ENCODE measurements at places on chromosomes 2 and 18. TPM values are rescaled to one million over a fixed set of nuclear protein-coding genes. Genes with fewer than 3 reads are reported as not detected.
A peak's percentile ranks its signal among the peaks of the same experiment; 100 is the strongest.

The COL4A4 gene
- 0.11 TPM for total RNA-seq

DNA sequence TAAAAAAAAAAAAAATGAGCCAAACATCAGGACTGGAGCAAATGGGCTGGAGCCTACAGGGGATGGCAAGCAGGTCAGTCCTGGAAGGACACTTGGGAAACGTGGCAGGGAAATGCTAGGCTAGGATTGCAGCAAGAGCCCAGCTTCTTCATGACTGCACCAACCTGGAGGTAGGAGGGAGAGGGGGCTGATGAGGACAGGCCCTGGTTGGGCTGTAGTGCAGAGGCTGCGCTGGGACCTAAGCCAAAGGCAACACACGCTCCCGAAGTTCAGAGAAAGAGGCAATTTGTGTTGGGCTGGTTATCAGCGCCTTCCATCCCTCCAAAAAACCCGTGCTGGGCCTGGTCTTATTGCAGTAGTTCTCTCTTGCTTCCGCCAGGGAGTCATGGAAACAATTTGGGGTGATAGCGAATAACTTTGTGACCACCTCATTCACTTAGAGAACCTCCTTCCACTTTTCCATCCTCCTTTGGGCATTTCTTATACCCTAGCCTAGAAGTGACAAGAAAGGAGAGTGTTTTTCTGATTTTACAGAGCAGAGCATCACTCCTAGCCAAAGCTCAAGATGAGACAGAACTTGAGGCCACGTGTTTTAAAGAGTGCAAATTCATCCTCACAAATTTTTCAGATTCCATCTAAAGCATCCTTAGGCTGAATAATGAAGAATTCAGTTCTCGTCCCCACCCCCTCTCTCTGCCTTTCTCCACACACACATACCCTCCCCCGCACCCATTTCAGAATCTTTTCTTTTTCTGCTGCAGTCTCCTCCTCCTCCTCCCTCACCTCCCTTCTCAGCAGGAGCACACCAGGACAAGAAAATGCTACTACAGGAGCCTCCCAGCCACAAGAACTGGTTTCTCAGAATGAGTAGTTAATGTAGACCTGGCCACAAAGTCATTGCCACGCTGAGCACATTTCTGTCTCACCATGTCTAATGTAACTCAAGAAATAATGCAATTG is 82.5 kb upstream of the STPG4 start:
- H3K36me3 ChIP-seq: no peaks in the 10 kb centered on the region
- H3K4me1 ChIP-seq: peaks cover 47% of the 10 kb centered on the region
- H3K4me3 ChIP-seq: no peak overlapping the region
- H3K27me3 ChIP-seq: peaks cover 16% of the 10 kb centered on the region

GRCh38 chr2:54189539-54189938 is 66.5 kb downstream of the TSPYL6 start:
- no peak for DNase-seq
- no peaks in the 10 kb centered on the region for H3K36me3 ChIP-seq
- H3K27me3 ChIP-seq: no peaks in the 10 kb centered on the region
- H3K4me3 ChIP-seq: no peak overlapping the region

DNA sequence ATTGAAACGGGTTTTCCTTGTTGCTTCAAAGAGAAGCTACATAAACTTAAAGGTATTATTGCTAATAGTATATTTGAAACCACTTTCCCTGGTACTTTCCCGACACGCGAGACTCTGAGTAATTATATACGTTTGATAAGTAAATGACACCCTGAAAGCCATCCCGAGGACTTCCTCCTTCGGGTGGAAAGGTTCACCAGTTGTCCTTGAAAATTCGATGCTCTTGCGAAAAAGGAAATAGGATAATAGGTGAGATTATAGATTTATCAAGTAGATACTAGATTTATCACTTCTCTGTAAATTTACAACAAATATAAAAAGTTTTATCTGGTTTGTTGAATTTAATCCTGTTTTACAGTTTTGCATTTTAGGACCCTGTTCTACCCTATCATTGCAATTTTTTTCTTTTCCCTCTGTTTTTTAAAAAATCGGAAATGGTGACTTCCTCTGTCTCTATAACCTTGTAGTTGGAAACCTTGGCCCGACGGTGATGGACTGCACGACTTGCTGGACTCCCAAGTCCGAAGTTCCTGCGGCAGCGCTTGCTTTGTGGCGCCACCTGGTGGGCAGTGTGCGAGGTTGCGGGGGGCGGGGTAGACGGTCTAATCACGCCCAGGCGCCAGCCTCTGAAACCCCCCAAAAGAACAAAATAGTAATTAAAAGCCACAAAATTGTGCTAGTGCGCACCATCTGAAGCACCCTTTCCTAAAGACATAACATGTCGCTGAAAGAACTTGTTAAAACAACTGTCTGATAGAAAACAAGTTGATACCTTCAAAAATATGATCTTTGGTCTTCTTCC is 972 bp upstream of the DLX2 start:
- H3K4me1 ChIP-seq: peaks cover 42% of the 10 kb centered on the region
- peak overlapping the region; percentile 15 for H3K27ac ChIP-seq
- H3K27me3 ChIP-seq: peaks cover 81% of the 10 kb centered on the region
- no peaks in the 10 kb centered on the region for H3K36me3 ChIP-seq
- peak overlapping the region; percentile 75 for H3K4me3 ChIP-seq

DNA sequence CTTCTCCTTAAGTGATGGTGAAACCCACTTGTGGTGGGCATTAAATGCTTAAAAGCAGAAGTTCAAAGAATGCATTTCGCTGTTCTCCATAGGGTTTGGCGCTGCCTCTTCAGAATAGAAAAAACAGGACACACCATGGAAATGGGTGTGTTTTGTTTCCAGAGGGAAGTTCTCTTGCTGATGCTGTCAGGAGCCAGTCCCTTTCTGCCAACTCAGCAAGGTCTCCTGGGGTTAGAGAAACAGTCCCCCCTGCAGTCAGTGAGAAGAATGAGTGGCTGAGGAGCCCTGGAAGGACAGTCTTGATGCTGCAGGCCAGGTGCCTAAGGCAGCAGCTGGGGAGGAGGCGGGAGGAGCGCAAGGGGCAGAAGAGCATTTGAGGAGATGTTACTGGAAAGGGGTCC is 37.8 kb upstream of the ASAP2 start:
- no peaks in the 10 kb centered on the region for H3K36me3 ChIP-seq
- H3K27me3 ChIP-seq: no peaks in the 10 kb centered on the region
- H3K27ac ChIP-seq: no peak overlapping the region
- DNase-seq: no peak
- no peak overlapping the region for H3K4me3 ChIP-seq

- no peak for DNase-seq
- no peak overlapping the region for H3K27ac ChIP-seq
- H3K4me3 ChIP-seq: no peak overlapping the region
- peaks cover 14% of the 10 kb centered on the region for H3K27me3 ChIP-seq
Measured at GRCh38 chr2:5677133-5677532, 15.1 kb upstream of the SOX11 start.

The GPR155 gene
- total RNA-seq: 4.6 TPM

Data from mesothelial cell of epicardium (in vitro differentiated cells).